ENCODE measurements at places on chromosomes 1 and 21. TPM values are rescaled to one million over a fixed set of nuclear protein-coding genes. Genes with fewer than 3 reads are reported as not detected.

The MPL gene
- 0.18 TPM for polyA plus RNA-seq

The RGS16 gene
- 2.1 TPM for polyA plus RNA-seq

The RIPPLY3 gene
- polyA plus RNA-seq = not detected

The SLC37A1 gene
- 1.9 TPM for polyA plus RNA-seq

The OR2L2 gene
- polyA plus RNA-seq = not detected

The MEX3A gene
- 0.25 TPM for polyA plus RNA-seq

The LAX1 gene
- polyA plus RNA-seq = 0.14 TPM

The TRABD2B gene
- 6.7 TPM for polyA plus RNA-seq

The SPRR2A gene
- polyA plus RNA-seq = 0.14 TPM

The PLXNA2 gene
- 7.3 TPM for polyA plus RNA-seq

The CFHR5 gene
- polyA plus RNA-seq = not detected

The AKNAD1 gene
- not detected for polyA plus RNA-seq

The ALG14 gene
- polyA plus RNA-seq = 0.97 TPM

The KIRREL1 gene
- 6.0 TPM for polyA plus RNA-seq

The OR2T11 gene
- polyA plus RNA-seq = not detected

The LENEP gene
- polyA plus RNA-seq = not detected

The NECTIN4 gene
- 0.02 TPM for polyA plus RNA-seq

The LGR6 gene
- 22.5 TPM for polyA plus RNA-seq
